ENCODE measurements at places on chromosomes 11 and 22. TPM values are rescaled to one million over a fixed set of nuclear protein-coding genes. Genes with fewer than 3 reads are reported as not detected.
A peak's percentile ranks its signal among the peaks of the same experiment; 100 is the strongest.

- DNase-seq = no peak
These were observed 71.0 kb downstream of the SYN3 start for GRCh38 chr22:32987081-32987631.

GRCh38 chr11:94671553-94672366 is 96.4 kb upstream of the AMOTL1 start:
- no peak for DNase-seq

GRCh38 chr11:45110562-45110961 is 35.9 kb upstream of the PRDM11 start:
- no peak for DNase-seq

DNA sequence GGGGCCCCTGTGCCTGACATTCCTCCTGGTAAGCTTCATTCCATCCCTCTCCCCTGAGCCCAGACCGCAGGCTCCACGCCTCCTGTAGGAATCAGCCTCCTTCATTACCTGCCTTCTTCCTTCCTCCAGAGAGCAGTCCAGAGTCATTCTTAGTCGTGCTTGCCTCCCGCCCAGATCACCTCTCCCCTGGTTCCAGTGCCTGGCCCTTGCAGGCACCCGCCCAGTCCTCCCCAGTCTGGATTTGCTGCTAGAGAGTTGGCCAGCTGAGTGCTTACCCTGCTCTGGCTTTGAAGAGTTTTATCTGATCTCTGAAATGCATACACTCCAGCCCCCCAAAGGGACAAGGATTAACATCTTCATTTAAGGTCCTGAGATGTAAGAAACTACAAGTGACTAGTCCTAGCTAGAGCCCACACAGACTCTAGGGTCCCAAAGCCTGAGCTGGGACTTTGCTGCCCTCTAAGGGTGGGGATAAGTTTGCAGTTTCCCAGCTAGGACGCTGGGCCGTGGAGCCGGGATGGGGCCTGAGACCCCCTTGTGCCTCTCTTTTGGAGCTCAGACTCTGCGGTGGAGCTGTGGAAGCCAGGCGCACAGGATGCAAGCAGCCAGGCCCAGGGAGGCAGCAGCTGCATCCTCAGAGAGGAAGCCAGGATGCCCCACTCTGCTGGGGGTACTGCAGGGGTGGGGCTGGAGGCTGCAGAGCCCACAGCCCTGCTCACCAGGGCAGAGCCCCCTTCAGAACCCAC is 1.6 kb downstream of the NR1H3 start:
- no peak for DNase-seq

DNA sequence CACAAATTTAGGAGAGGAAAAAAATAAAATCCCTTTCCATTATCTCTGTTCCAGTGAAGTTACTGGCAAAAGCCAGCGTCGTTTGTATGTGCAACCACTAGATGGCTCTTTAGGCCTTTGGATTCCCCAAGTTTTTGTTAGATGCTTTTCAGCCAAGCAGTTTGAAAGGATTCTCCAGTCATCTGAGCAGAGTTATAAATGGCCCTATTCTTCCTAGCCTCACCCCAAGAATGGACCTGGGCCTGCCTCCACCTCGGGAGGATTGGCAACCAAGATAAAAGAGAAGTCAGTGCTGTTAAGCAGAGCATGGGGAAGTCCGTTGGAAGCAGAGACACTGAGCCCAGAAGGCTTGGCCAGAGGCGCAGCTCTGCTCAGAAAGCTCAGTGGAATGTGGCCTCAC is 15.4 kb downstream of the FAM181B start:
- peak; percentile 25 for DNase-seq

DNA sequence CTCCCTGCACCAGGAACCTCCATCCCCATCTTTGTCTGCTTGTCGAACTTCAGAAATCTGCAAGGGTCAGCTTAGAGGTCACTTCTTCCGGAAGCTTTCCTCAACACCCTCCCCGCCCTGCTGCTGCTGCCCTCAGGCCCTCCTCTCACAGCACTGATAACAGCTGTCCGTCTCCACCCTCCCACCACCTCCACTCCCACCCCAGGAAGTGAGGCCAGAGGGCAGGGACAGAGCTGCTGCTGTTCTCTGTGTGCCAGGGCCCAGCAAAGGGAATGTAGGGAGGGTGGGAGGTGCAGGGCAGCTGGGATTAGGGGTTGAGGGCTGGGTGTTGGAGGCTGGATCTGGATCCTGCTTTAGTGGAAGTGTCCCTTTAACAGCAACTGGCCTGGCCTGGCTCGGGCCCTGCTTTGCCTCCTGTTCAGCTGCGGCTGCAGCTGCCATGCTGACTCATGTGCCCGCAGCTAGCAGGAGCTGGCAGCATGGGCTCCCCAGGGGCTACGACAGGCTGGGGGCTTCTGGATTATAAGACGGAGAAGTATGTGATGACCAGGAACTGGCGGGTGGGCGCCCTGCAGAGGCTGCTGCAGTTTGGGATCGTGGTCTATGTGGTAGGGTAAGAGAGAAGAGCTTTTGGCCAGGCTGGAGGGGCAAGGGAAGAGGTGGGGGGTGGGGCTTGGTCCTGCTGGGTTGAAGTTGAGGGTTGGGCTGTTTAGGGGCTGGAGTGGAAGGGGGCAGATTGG is at the start of gene P2RX6:
TSS of gene P2RX6 (plus strand) at position 440 of the 740 bp plus-strand sequence. CDS start at position 450, 10 bp downstream.
- DNase-seq = no peak

DNA sequence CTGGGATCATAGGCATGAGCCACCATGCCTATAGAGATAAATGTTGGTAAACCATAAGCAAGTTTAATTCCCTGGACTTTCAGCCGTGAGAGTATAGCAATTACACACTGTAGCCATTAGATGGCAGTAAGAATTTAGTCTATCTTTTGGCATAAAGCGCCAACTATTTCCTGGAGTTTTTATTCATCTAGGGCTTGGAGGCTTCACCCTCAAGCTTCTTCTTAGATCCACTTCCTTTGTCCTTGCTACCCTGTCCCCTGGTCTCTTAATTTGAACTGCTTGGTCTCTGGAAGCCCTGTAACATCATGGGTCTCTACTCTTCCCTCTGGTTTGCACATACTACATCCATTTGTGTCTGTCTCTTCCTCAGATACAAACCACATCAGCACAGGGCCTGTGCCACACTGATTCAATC is 38.2 kb downstream of the OR10A6 start:
- peak; percentile 63 for DNase-seq

DNA sequence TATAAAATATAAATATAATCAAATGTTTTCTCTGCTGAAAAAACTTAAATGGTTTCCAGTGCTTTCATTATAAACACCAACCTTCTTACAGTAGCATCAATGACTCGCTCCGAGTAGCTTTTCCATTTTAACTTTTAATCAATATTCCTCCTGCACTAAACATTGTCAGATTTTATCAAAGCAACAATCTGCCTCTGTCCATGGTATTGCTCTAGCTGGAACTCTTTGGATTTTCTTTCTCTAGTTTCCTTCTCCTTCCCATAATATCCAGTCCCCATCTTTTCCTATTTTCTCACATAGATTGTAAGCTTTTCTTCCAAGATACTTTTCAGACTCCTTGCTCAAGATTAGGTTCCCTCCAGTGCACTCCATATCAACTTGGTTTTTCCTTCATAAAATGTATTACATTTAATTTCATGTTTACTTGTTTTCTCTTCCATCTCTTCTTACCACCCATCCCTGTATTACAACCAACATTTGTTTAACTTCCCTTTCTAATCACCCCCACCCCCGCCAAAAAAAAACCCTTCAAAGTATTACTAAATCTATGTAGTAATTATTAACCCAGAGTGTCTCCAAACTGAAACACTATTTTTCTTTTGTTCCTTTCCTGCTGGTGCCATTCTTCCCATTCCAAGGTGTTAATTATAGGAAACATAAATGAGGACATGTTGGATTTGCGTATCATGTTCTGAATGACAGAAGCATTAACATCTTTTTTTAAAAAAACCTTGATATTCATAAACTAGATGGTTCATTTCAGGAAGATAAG is 716.5 kb downstream of the NELL1 start:
- DNase-seq = no peak

- no peak for DNase-seq
These were observed 77.0 kb downstream of the CD44 start for GRCh38 chr11:35215945-35216344.

GRCh38 chr11:95372097-95372656 is 141.2 kb upstream of the SESN3 start:
- no peak for DNase-seq

DNA sequence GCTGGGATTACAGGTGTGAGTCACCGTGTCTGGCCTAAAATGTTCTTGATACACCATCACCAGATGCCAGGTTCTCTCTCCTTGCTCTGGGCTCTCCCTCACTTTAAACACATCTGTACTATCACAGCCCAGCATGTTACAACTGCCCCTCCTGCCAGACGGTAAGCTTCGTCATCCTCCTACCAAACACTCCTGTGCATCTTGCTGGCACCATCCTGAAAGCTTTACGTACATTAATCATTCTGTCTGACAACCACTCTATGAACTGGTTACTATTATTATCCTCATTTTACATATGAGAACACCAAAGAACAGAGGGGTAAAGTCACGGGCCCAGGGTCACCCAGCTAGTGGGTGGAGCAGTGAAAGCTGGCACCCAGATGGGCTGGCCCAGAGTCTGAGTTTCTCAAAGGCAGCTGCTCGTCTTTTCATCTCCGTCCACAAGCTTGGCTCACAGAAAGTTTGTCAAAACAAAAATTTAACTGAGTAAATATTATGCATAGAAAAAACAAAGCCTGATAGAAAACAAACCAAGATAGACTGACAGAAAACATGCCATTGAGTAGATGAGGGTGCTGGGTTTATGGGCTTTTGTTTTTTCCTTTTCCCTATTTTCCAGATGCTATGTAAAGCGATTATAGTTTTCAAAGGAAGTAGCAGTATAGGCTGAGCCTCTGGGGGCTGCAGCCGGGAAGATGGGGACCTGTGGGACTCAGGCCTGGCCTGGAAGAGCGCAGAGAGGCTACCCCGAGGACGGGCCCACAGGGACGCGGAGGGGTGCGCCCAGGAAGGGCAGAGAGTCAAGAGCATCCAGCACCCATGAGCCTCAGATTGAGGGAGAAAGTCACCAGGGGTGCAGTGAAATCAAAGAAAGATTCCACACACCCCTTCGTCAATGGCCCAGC is 9.5 kb downstream of the PLA2G6 start:
- no peak for DNase-seq

DNA sequence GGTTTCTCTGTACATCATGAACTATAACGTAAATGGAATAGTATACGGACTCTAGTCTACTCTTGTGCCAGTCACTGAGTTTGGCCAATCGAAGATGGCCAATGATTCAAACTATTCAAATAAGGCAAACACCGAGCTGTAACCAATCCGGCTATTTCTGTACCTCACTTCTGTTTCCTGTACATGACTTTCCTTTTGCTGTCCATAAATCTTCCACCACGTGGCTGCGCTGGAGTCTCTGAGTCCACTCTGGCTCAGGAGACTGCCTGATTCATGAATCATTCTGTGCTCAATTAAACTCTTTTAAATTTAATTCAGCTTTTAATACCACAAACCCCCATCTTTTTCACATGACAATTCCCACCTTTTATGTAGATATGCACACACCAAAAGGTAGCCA is 1.5 kb upstream of the JAML start:
- DNase-seq = no peak

DNA sequence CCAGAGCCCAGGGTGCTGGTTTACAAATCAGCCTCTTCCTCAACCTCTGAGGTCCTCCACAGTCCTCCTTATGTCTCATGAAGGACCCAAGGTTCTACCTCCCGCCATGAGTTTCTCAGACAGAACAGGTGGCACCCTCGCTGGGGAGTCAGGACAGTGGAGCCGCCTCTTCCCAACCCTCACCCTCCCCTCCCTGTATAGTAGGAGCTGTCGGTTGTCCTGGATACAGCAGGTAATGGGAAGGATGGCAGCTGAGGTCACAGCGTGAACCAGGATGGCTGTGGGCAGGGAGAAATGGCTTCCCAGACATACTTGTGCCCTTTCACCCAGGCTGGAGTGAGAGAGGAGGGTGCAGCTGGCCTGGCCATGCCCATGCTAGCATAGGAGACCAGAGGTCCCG is 134.6 kb downstream of the CHST1 start:
- DNase-seq = no peak

- no peak for DNase-seq
These were observed 26.5 kb upstream of the WNT7B start for GRCh38 chr22:46003271-46004091.

- DNase-seq = no peak
These were observed 70.2 kb downstream of the NELL1 start for GRCh38 chr11:20739577-20739976.

GRCh38 chr11:34134765-34135164 is 29.3 kb downstream of the NAT10 start:
- DNase-seq = no peak

DNA sequence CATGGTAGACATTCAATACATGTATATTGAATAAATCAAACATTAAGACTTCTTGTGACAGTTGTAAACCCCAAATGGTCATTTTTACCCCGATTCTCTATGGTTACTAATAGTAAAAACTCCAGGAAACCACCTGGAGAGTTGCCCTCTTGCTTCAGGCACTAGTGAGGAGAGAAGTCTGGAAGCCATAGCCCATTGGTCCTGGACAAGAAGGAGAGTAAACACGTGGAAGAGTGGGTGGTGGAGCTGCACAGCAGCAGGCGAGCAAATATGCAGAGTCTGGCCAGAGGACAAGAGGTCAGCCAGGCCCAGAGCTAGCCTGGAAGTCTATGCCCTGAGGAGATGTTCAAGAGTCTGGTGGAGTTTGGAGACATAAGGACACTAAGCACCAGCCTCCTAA is 17.7 kb downstream of the DCHS1 start:
- DNase-seq = no peak

CCDC116 gene
- total RNA-seq = not detected

FDX1 gene
- total RNA-seq = 13.6 TPM

SLC5A4 gene
- not detected for total RNA-seq

VPREB1 gene
- total RNA-seq = not detected

CCDC188 gene
- total RNA-seq = not detected

TRIM66 gene
- total RNA-seq = 30.4 TPM

HEPHL1 gene
- not detected for total RNA-seq

TMEM191B gene
- total RNA-seq = 3.7 TPM

KDM4E gene
- not detected for total RNA-seq

CLMP gene
- total RNA-seq = 1.5 TPM
